ENCODE measurements at places on chromosomes 3 and 15. TPM values are rescaled to one million over a fixed set of nuclear protein-coding genes. Genes with fewer than 3 reads are reported as not detected.

DNA sequence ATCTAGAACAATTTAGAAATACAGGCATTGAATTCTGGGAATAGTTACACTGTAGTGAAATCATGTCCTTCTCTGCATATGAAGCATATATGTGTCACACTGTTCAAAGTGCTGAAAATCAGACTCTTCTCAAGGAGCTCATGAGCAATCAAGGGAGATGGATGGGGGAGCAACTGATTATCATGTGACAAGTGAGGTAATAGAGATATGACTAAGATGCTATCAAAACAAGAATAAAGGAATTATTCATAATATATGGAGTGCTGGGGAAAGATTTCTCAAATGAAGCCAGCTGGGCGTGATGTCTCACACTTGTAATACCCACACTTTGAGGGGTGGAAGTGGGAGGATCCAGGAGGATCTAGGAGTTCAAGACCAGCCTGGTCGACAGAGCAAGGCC, 74.9 kb upstream of the CHRNB4 start:
- no peak for DNase-seq

NLGN1 gene
- 5.5 TPM for total RNA-seq

CLRN1 gene
- not detected for total RNA-seq

- DNase-seq = no peak
These were observed 2.4 kb downstream of the CISH start for GRCh38 chr3:50609071-50609762.

DNA sequence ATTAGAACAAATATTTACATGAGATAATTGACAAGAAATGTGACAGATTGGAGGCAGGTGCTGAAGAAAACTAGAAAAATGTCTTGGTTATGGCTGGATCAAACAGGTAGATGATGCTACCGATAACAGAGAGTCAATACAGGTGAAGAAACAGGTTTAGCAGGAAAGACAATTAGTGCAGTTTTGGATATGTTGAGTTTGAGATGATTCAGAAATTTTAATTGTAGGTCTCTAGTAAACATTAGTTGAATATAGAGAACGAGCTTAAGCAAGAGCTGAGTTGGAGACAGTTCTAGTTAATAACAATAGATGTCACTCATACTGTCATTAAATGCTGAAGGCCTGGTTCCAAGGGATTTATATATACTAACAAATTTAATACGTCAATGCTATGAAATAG, 524.4 kb downstream of the NSUN3 start:
- DNase-seq = no peak

LIPC gene
- total RNA-seq = not detected

DNA sequence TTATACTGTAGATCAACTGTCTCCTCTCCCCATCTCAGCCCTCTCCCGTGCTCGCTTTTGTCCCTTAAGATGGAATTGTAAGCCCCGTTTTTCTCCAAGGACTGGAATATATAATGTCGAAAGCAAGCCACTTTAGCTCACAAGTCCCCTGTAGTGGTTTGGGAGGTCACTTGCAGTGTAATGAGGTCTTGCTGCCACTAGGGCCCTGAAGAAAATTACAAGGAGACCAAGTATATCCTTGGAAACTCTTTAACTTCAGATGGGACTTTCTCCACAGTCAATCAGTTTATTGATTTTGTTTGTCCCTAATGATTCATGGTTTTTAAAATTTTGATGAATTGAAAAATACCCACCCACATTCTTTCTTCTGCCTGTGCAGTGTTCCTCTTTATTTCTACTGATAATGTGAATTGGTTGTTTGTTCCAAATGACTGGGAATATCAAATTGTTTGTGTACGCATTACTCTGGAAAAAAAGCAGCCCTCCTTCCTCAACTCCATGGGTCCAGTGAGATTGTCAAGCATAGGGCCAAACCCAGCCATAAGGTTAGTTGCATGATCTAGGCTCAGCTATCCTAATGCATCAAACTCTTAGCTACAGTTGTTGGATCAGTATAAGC, 294.8 kb downstream of the MCTP2 start:
- DNase-seq = peak; percentile 55

TJP1 gene
- 140 TPM for total RNA-seq

- DNase-seq = peak; percentile 63
These were observed 37.0 kb upstream of the CDCP1 start for GRCh38 chr3:45182915-45183871.

DNA sequence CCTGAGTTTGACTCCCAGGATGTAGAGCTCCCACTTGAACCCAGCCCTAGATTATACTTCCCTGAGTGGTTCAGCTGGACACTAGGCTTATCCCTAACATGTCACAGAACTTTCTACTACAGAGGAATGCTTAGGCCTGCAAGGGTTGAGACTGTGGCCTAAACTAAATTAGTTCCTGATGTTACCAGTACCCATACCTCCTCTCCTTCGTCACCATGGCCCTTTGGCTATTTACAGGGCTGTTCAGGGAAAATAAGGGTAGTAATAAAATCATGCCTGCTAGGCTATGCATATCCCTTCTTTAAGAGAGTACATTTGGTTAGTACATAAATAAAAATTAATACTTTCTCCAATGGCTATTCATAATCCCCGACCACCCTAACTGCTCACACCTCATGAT, 356.4 kb upstream of the RASGRP1 start:
- no peak for DNase-seq

DNA sequence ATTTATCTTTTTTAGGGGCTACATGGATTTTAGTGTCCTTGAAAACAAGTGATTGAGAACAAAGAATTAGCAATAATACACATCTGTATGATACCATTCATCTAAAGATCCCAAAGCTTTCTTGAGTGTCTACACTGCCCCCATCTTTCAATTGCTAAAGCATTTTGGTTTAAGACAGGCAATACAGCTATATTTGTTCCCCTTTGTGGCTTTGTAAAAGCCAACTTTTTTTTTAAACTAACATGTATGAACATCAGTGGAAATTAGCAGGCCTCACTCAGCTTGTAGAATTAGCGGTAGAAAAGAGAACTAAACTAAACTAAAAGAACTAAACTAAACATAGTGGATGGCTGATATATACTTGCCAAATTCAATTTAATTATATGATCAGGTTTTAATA, 449.6 kb downstream of the MECOM start:
- no peak for DNase-seq

PYGO1 gene
- 0.83 TPM for total RNA-seq

DNA sequence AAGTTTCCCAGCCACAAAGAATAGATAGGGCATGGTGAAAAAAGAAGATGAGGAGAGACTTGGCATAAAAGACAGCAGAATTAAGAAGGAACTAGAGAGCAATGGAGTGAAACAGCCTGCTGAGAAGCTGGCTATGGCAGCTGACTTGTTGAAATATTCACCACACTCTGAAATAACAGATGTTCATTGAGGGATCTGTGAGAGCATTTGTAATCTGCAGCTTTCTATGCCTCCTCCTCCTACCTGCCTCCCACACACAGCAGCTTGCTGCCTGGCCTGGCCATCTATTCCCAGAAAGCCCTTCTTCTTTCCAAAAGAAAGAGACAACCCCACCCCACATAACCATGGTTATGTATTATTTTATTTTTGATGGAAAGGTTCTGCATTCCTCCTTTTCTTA, 303.9 kb downstream of the GAP43 start:
- no peak for DNase-seq

DNA sequence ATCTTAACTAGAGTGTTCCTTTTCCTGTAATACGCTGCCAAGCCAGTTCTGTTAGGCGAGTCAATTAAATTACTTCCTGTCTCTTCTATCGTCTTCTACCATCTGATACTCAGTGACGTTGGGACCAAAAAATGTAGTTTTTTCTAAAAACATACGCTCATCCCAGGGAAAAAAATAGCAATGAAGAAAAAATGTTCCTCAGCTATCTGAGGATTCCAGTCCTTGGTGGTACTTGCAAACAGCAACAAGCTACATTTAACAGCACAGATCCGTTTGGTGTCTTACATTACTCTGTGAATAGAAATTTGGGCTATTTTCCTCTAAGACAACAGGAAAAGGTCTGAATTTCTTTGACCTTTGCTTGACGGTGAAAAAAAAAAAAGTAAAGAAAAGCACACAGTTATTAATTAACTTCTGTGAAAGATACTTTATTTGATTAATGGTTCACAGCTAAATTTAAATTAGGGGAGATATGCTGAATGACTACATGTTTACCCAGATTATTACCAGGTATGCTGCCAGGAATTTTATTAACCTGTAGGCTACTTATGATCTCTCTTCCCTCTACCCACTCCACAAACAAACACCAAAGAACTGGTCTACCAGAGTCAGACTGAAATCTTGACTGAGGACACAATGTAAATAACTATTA, 254.4 kb upstream of the ZPLD1 start:
- no peak for DNase-seq

GOLGA8J gene
- total RNA-seq = not detected

HTR3E gene
- total RNA-seq = not detected

PPP1R14D gene
- total RNA-seq = not detected

- no peak for DNase-seq
These were observed 12.9 kb downstream of the HEG1 start for GRCh38 chr3:125042725-125043406.

GRCh38 chr15:40295877-40296560, 11.7 kb downstream of the PLCB2 start:
- DNase-seq = no peak

- DNase-seq = no peak
These were observed 664.6 kb downstream of the AGBL1 start for GRCh38 chr15:86744198-86744780.

Data from H9 (cell line).